Stimulated activated naive CD8-positive, alpha-beta T cell treated with anti-CD3 and anti-CD28 coated beads, Interleukin-15, amount 100 ng/mL, for 72 hours (primary cell): ENCODE measurements at places on chromosomes 12 and 14.

DNA sequence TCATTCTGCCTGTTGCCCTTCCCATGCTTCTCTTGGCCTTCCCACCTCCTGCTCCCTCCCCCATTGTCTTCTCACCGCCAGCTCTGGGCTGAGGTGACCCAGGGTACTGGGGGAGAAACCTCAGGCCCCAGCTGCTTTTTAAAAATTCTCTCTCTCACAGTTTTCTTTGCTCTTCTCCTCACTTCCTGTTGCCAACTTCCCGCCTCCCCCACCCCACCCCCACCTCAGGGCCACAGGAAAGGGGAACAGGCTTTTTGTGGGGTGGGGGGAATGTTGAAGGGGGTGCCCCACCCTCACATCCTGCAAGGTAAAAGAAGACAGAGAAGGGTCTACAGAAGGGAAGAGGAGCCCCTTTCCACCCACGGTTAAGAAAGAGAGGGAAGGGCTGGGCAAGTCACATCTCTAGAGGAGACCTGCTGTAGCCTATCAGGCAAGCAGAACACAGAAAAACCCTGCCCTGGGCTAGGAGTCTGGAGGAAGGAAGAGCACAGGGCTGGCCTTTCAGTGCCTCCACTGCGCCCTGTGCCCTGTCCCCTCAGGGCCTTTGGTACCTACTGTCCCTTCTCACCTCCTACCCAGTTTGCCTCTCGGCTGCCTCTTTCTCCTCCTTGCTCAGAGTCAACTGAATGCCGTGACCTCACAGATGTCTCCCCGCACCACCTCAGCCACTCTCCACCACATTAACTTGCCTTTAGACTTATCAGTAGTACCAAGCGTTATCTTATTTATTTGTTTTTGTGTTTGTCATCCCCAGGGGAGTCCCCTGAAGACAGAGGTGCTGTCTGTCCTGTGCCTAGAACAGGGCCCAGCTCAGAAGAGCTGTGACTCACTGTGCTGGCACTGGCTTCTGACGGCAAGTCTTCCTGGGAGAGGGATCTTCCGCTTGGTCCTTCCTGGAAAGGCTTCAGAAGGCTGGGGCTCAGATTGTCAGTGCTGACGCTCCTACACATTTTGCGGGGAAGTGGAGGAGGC, 1.7 kb downstream of the ARHGAP9 start:
- DNase-seq, result peak; percentile 57

DNA sequence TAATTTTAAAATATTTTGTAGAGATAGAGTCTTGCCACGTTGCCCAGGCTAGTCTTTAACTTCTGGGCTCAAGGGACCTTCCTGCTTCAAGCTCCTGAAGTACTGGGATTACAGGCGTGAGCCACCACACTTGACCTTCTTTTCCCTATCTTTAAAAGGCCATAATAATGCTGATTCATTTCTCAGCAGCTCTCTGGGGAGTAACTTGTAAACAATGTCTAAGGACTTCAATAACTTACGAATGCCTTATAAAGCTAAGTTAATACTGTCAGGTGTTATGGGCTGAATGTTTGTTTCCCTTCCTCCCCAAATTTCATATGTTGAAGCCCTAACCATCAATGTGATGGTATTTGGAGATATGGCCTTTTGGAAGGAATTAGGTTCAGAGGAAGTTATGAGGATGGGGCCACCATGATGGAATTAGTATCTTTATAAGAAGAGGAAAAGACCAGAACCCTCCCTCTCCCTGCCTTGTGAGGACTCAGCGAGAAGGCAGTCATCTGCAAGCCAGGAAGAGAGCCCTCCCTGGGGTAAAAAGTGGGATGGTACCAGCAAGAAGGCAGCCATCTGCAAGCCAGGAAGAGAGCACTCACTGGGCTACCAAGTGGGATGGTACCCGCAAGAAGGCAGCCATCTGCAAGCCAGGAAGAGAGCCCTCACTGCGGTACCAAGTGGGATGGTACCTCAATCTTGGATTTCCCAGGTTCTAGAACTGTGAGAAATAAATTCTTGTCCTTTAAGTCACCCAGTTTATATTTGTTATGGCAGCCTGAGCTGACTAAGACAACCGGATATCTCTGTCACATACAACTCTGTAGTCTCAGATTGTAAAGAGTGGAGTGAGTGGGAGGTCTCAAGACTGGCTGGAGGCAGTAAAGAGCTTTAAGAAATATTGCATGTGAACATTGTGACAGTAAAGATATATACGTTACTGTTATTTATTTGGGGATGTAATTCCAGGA, 16.3 kb upstream of the YBX3 start:
- DNase-seq, result no peak

DNA sequence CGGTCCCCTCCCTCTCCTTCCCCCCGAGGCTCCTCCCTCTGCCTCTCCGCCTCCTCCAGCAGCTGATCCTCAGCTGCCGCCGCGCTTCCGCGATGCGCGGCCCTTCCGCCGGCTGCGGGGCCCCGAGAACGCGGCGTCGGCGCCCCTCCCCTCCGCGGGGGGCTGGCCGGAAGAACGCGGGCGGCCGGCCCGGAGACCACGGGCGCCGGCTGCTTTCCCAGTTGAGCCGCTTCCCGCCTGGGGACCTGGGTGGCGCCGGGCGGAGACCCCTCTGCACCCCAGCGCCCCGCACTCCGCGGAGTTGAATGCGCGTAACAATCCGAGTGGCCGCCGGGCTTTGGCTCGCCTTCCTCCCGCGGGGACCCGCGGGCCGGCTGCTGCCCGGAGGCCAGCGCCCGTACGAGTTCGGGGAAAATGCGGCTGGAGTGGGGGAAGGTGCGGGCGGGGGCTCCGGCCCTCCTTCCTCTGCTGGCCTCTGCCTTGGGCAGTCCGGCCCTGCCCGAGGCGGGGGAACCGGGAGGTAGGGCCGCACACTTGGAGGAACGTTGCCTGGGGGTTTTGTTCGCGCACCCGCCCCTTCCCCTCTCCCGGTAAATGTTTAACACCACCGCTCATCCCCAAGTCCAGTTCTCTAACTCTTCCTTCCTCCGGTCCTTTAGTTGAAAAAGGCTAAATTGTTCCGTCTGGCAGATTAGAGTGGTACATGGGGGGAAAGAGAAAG, 393 bp upstream of the DCAF5 start:
- DNase-seq, result peak; percentile 89

- DNase-seq, result no peak
Observed at GRCh38 chr14:82501554-82501953, 967.9 kb upstream of the SEL1L start.

DNA sequence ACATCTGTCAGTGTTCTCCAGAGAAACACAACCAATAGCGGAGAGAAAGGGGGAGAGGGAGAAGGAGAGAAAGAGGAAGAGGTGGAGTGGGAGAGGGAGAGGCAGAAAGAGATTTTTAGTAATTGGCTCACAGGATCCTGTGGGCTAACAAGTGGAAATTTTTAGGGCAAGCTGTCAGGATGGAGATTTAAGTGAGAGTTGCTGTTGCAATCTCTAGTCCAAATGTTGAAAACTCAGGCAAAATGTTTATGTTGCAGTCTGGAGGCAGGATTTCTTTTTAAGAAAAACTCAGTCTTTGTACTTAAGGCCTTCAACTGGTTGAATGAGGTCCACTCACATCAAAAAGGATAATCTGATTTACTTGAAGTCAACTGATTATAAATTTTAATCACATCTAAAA, 12.5 kb upstream of the GLIPR1L2 start:
- DNase-seq, result no peak

DNA sequence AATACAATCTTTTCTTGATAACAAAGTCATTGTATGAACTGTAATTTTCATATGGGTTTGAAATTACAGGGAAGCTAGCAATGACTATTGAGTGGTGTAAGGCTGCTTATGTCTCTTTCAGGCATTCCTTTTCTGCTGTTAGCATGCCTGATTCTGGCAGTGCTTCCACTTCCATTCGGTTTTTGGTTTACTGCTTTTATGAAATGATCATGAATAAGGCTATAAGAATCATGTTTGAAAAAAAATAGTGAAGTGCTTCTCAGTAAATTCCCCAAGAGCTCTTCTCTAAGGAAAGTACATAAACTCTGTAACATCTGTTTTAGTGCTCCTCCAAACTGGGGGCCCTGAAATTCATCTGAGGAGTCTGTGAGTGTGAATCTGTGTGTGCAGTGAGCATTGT, 434.0 kb upstream of the RGS6 start:
- DNase-seq, result no peak

DNA sequence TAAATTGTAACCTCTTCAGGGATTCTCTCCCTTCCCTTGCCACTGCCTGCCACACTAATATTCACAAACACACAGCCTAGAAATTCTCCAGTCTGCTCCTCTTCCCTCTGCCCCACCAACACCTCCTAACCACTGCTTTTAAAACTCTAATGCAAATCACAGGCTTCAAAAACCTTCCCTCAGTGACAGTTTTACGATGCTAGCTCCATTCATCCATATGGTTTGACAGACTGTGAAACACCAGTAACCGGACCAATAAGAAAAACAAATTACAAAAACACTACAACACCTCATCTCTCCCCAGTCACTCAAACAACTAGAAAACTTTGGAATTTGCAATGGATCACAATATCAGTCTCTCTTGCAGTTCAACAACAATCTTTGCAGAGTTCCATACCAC, 5.7 kb downstream of the DPF3 start:
- no peak for DNase-seq

- no peak for DNase-seq
Observed at GRCh38 chr12:109054520-109054919, 2.1 kb downstream of the USP30 start.

- no peak for DNase-seq
Observed at GRCh38 chr12:47378907-47379306, 299.1 kb upstream of the AMIGO2 start.

DNA sequence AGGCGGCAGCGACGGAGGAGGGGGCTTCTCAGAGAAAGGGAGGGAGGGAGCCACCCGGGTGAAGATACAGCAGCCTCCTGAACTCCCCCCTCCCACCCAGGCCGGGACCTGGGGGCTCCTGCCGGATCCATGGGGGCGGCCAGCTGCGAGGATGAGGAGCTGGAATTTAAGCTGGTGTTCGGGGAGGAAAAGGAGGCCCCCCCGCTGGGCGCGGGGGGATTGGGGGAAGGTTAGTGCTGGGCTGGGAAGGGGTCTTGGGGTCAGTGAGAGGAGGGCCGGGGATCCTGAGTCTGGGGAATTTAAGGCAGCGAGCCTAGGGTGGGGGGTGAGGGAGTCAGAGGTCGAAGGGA, 203 bp downstream of the NFATC4 start:
- DNase-seq, result no peak

GRCh38 chr14:70254476-70254961, 65.8 kb upstream of the SLC8A3 start:
- DNase-seq, result peak; percentile 19

DNA sequence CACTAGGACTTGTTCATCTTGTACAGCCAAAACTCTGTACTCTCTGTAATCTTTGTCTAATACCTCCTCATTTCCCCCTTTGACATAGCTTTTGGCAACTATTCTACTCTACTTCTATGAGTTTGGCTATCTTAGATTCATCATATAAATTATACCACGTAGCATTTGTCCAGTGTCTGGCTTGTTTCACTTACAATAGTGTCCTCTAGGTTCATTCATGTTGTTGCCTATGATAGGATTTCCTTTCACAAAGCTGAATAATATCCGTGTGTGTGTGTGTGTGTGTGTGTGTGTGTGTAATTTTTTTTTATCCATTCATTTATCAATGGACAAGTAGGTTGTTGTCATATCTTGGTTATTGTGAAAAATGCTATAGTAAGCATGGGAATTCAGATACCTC, 209.5 kb downstream of the KCNC2 start:
- no peak for DNase-seq

DNA sequence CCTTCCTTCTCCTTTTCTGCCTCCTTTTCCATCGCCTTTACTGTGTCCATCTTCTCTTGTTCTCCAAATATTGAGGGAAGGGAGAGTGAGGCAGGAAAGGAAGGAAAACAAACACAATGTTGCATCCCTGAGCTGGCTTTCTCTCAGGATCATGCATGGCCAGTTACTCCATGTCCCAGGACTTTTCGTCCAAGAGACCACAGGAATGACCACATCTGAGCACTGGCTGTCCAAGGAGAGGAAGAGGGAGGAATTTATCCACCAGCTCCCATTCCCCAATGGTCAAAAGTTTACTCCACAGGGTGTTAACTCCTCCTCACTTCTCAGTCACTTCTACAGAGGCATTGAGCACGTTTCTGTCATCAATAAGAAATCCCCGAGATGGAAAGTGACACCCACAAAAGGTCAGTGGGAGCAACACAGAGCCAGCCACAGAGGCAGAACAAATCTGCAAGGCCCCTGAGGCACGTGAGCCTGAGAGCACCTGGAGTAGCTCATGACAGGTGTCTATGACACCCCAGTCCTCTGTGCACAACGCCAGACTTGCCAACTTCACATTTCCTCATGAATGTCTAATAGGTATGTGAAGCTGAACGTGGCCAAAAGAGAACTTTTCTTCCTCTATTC, 177.3 kb upstream of the NUDT4 start:
- no peak for DNase-seq

DNA sequence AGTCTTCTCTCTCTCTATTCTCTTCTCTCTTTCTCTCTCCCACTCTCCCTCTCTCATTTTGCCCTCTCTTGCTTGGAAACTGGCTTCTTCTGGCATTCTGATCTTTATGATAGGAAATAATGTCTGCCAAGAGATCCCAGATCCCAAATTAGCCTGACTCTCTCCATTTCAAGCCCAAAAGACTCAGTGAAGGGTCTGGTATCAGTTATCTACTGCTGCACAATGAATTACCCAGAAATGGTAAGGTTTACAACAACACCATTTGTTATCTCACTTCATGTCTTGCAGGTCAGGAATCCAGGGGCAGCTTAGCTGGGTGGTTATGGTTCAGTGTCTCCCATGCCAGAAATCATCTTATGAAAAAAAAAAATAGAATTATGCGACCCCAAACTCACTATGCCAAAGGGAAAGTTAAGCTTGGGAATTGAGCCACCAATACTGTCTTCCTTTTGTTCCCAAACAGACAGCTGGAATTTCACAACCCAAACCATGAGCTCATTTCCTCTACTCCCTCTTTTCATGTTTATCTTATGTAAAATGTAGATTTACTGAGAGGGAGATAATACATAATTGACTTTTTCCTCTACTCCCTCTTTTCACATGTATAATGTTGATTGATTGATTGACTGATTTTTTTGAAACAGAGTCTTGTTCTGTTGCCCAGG, 67.8 kb upstream of the FICD start:
- no peak for DNase-seq

DNA sequence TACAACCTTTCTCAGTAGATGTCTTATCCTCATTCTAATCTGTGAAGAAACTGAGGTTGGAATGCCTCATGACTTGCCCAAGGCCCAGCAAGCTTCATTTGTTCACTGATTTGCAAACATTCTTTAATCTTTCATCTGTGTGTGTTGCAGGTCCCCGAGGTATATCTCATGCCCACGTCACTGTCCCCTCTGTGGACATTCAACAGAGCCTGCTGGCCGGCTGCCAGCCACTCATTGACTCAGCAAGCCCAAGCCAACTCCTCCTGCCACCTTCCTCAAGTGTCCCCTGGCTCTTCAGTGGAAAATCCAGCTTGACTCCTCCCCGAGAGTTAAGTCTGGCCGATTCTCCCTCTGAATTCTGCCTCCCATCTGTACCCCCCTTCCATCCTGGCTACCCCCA, 1.9 kb upstream of the DCAF4 start:
- no peak for DNase-seq

- no peak for DNase-seq
Observed at GRCh38 chr12:61629702-61630101, 630.5 kb upstream of the USP15 start.

- DNase-seq, result no peak
Observed at GRCh38 chr12:93875157-93875556, 198.0 kb downstream of the CRADD start.
